Naive thymus-derived CD8-positive, alpha-beta T cell (primary cell): ENCODE measurements at places on chromosomes 11 and 22. TPM values are rescaled to one million over a fixed set of nuclear protein-coding genes. Genes with fewer than 3 reads are reported as not detected.

FOSL1 gene
- not detected for polyA plus RNA-seq

GRCh38 chr22:38657045-38657909, 839 bp downstream of the CBY1 start:
- peak; percentile 31 for DNase-seq

GRCh38 chr11:64029773-64030172, 6.0 kb upstream of the FLRT1 start:
- DNase-seq: no peak

SEZ6L gene
- polyA plus RNA-seq: 0.27 TPM

PLA2G3 gene
- not detected for polyA plus RNA-seq

DNA sequence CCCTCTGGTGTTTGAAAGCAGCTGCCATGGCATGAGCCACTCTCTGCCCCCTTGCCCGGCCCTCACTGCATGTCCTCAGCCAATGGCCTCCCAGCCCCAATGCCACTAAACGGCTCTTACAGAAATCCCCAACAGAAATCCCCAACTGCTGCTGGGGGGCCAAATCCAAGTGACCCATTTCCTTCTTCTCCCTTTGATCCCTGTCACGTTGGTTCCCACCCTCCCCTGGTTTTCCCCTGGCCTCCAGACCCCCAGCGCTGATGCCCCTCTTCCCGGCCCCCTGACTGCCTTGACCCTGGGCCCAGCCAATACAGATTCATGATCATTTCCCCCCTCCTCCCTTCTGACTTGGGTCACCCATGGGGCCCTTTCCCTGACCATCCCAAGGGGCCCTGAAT, 30.9 kb downstream of the IGLL1 start:
- DNase-seq: no peak

DNA sequence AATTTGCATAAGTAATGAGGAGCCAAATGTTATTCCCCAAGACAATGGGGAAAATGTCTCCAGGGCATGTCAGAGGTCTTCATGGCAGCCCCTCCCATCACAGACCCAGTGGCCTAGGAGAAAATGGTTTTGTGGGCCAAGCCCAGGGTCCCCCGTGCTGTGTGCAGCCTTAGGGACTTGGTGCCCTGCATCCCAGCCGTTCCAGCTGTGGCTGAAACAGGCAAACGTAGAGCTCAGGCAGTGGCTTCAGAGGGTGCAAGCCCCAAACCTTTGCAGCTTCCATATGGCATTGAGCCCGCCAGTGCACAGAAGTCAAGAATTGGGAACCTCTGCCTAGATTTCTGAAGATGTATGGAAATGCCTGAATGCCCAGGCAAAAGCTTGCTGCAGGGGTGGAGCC, 79.9 kb downstream of the FAM181B start:
- DNase-seq: no peak
